Upper lobe of left lung (tissue), 6 donors: ENCODE measurements at places on chromosomes 16 and 17.

DNA sequence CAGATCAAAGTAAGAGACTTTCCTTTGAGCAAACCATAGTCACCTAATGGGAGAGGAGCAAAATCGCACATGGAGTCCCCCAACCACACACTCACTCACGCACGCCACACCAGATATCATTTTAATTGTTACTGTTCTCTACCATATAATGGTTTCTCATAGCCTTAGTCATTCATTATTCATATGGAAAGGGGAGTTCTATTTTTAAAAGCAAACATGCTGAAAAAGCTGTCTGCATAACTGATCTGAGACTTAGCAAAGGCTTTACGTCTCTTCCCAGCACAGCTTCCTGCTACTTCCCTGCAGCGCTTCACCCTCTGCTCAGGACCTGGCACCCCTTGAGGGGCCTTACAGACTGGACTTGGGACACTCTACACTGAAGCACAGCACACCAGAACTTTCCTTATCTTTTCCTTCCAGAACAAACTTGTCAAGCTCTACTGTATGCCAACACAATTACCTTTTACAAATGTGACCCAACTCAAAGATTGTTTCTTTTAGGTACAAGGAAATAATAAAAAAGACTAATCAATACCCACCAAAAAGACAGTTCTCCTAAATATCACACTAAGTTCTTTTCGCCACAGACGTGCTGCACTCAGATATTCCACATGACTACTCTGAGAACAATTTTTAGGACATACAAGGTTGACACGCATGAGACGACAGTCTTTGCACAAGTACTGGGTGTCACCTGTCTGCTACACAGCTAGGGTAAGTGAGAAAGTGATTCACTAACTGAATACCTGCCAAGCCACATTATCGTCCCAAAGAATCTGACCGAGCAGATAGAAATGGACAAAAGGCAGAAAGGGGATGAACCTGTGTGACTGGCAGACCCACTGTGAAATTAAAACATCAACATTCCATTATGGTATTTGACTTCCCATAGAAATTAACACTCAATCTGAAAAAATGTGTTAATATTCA lies 21.5 kb downstream of the SRP68 start:
- H3K4me3 ChIP-seq: no peak overlapping the region
- no peaks in the 10 kb centered on the region for H3K27me3 ChIP-seq

DNA sequence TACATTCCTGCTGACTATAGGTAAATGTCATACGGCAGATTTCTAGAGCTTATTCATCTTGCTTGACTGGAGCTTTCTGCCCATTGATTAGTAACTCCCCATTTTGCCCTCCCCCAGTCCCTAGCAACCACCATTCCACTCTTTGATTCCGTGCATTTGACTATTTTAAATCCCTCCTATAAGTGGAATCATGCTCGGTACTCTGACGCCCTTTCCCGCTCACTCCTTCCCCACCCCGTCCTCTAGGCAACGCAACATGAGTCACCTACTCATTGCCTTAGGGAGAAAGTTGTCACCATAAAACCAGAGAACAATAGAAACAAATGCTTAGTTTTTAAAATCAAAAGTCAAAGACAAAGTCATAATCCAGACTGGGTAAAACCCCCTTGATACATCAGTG lies 45.5 kb upstream of the RBBP6 start:
- no peak for DNase-seq
- no peaks in the 10 kb centered on the region for H3K27me3 ChIP-seq
- H3K27ac ChIP-seq: no peak overlapping the region
- H3K36me3 ChIP-seq: no peaks in the 10 kb centered on the region
- H3K4me1 ChIP-seq: no peaks in the 10 kb centered on the region
- H3K4me3 ChIP-seq: no peak overlapping the region

GRCh38 chr16:88367560-88367959 lies 15.2 kb upstream of the ZNF469 start:
- H3K27me3 ChIP-seq: no peaks in the 10 kb centered on the region
- no peak overlapping the region for H3K27ac ChIP-seq
- no peak overlapping the region for H3K4me3 ChIP-seq
- no peaks in the 10 kb centered on the region for H3K36me3 ChIP-seq

- H3K36me3 ChIP-seq: no peaks in the 10 kb centered on the region
- peak overlapping the region; percentile 26 for H3K27ac ChIP-seq
- no peak for DNase-seq
- no peak overlapping the region for H3K4me3 ChIP-seq
- H3K27me3 ChIP-seq: no peaks in the 10 kb centered on the region
- peaks cover 20% of the 10 kb centered on the region for H3K4me1 ChIP-seq
These were observed 25.5 kb upstream of the CDC42EP4 start for GRCh38 chr17:73337330-73337710.

GRCh38 chr17:41271858-41272257 lies 3.6 kb upstream of the KRTAP9-7 start:
- H3K4me1 ChIP-seq: no peaks in the 10 kb centered on the region
- H3K36me3 ChIP-seq: no peaks in the 10 kb centered on the region
- no peak for DNase-seq

DNA sequence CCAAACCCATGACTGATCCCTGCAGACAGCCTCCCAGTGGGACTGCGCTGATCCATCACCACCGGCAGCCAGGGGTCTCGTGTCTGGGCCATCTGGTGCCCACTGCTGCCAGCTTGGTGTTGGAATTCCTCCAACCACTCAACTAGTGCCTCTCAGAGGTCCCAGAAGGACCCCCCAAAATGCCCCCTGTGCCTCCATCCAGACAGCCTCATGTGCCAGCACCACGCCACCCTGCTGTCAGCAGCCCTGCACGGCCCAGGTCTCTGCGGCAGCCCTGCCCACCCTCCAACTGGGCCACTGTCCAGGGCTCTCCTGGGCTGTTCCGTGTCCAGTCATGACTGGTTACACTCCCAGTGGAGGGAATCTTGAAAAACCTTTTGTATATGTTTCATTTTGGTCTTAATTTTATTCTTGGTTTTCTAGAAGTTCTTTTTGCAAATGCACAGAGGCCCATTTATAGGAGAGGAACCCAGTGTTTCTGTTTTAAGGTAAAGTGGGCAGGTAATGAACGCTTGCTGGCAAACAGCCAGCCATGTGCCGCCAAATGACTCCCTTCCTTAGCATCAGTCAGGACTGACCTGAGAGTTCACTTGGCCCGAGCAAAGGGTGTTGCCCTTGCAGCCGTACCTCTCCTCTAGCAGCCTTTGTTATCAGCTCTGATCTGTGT lies 34.6 kb downstream of the GRIN2C start:
- no peaks in the 10 kb centered on the region for H3K4me1 ChIP-seq
- H3K36me3 ChIP-seq: no peaks in the 10 kb centered on the region
- H3K27ac ChIP-seq: no peak overlapping the region
- DNase-seq: no peak
- H3K4me3 ChIP-seq: no peak overlapping the region

DNA sequence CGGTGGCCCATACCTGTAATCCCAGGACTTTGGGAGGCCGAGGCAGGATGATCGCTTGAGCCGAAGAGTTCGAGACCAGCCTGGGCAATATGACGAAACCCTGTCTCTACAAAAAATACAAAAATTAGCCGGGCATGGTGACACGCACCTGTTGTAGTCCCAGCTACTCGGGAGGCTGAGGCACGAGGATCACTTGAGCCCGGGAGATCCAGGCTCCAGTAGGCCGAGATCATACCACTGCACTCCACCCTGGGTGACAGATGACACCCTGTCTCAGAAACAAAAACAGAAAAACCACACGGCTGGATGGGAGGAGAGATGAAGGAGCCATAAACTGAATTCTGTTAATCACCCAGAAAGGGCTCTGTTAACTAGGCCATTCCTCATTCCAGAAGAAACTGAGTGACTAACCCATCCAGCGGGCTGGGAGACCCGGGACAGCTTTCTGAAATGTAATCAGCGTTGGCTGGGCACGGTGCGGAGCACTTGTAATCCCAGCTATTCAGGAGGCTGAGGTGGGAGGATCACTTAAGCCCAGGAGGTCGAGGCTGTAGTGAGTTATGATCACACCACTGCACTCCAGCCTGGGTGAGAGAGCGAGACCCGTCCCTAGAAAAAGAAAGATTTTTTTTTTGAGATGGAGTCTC lies 641 bp upstream of the NT5C3B start:
- no peak for DNase-seq
- peak overlapping the region; percentile 91 for H3K4me3 ChIP-seq
- peaks cover 13% of the 10 kb centered on the region for H3K36me3 ChIP-seq

DNA sequence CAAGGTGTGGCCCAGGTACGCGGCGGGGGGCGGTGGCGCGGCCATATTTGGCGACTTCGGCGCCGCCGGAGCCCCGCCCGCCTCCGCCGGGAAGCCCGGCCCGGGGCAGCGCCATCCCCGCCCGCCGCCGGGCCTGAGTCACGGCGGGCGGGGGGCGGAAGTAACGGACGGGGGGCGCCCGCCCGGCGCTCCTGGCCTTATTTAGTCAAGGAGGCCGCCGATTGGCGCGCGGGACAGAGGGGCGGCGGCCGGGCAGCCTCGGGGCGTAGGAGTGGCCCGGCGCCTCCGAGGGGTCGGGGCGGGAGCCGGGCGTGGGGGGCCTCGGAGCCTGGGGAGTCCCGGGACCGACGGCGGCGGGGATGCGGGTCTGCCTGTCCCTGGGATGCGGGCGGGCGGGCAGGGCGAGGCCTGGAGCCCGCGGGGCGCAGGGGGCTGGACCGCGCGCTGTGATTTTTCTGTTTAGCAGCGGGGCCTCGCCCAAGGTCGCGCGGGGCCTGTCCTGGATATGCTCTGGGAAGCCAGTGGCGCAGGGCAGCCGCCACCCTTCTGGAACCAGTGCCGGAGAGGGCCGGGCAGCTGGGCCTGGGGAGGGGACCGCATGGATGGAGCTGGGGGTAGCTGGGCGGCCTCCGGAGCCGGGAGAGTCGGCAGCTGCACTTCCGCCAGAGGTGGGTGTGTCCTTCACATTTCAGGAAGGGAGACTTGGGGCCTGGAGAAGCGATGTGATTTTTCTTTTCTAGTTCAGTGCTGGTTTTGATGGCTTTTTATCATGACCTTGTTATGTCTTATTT lies 2.3 kb upstream of the ACTG1 start:
- H3K4me3 ChIP-seq: peak overlapping the region; percentile 85
- peaks cover 8% of the 10 kb centered on the region for H3K36me3 ChIP-seq
- peaks cover 63% of the 10 kb centered on the region for H3K4me1 ChIP-seq
- peak; percentile 90 for DNase-seq
- peak overlapping the region; percentile 100 for H3K27ac ChIP-seq
- no peaks in the 10 kb centered on the region for H3K27me3 ChIP-seq

- no peaks in the 10 kb centered on the region for H3K27me3 ChIP-seq
- no peak overlapping the region for H3K27ac ChIP-seq
- no peak overlapping the region for H3K4me3 ChIP-seq
- no peaks in the 10 kb centered on the region for H3K36me3 ChIP-seq
- peaks cover 16% of the 10 kb centered on the region for H3K4me1 ChIP-seq
These were observed 50.2 kb downstream of the WSB1 start for GRCh38 chr17:27343977-27344607.

GRCh38 chr17:36937959-36938565 lies 787 bp downstream of the LHX1 start:
- H3K4me3 ChIP-seq: no peak overlapping the region
- peak; percentile 84 for DNase-seq
- H3K36me3 ChIP-seq: no peaks in the 10 kb centered on the region
- H3K4me1 ChIP-seq: peaks cover 71% of the 10 kb centered on the region
- peaks cover 87% of the 10 kb centered on the region for H3K27me3 ChIP-seq

- no peaks in the 10 kb centered on the region for H3K36me3 ChIP-seq
- no peak overlapping the region for H3K4me3 ChIP-seq
- H3K27me3 ChIP-seq: no peaks in the 10 kb centered on the region
- H3K27ac ChIP-seq: no peak overlapping the region
- no peaks in the 10 kb centered on the region for H3K4me1 ChIP-seq
These were observed 376.1 kb downstream of the SEC14L1 start for GRCh38 chr17:77516902-77517301.

DNA sequence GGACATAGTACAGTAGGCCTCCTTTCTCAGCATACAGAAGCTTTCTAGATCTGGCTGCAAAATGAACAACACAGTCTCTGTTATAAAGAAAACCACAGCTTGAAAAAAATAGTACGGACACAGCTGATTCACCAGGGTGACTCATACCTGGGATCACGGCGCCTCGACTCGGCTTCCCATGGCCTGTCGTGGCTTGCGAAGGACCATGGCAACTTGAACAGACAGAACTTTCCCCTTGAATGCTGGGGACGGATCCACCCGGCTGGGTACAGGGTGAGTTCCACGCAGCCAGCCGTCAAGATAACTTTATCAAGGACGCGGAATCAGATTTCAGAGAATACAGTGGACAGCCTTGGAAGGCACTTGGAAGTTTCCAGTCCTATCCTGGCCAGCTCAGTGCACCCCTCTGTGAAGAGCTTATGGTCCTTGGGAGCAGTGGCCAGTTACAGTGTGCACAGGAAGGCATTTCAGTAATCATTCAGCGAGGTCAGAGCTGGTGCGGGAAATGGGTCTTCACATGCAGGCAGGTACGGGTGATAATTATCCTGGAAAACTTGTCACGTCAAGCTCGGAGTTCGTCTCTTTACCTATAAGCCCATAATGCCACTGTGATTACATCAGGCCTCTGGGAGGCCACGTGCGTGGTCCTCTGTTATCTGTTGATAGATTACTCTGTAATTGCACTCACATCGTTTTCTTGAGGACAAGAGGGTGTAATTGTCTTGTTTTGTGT lies 57.9 kb upstream of the MAF start:
- H3K4me1 ChIP-seq: no peaks in the 10 kb centered on the region
- H3K4me3 ChIP-seq: no peak overlapping the region
- H3K27me3 ChIP-seq: no peaks in the 10 kb centered on the region
- no peaks in the 10 kb centered on the region for H3K36me3 ChIP-seq

GRCh38 chr17:74647871-74648672 lies 24.5 kb upstream of the CD300E start:
- no peak overlapping the region for H3K27ac ChIP-seq
- no peaks in the 10 kb centered on the region for H3K27me3 ChIP-seq
- DNase-seq: no peak
- no peaks in the 10 kb centered on the region for H3K36me3 ChIP-seq
- H3K4me1 ChIP-seq: no peaks in the 10 kb centered on the region

DNA sequence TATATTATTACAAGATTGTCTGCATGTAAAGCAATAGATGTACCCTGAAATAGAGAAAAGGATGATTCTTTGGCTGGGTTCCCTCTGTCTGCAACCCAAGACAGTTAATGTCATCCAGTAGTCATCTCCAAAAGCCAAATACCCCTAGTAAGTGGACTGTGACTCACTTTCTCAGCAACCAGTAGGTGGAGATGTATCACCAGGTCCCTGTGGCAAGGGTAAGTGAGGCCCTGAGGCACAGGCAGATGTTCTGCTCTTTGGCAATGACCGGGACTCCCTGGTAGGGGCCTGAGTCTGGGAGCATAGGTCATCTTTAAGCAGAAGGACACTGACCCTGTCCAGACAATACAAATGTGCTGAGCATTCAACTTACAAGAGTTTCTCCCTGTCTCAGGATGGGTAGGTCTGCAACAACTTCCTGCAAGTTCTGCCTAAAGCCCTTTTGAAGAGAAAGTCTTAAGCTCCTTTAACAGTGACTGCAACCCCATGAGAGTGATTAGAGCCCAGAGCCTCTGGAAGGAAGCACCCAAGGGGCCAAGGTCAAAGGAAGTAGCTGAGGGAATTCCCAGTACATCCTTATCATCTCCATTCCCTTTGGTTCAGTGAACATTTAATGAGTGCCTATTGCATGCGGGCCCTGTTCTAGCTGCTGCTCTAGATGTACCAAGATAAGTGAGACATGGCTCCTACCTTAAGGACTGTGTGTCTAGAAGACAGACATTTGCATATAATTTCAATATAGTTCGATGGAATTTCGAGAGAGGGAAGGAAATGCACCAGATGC lies 31.9 kb downstream of the PMP22 start:
- H3K27ac ChIP-seq: no peak overlapping the region
- H3K27me3 ChIP-seq: no peaks in the 10 kb centered on the region
- DNase-seq: peak; percentile 48
- no peak overlapping the region for H3K4me3 ChIP-seq
